CD4-positive, alpha-beta T cell treated with Interleukin-17A for 1 hour (primary cell): ENCODE measurements at places on chromosomes 3 and 15.

DNA sequence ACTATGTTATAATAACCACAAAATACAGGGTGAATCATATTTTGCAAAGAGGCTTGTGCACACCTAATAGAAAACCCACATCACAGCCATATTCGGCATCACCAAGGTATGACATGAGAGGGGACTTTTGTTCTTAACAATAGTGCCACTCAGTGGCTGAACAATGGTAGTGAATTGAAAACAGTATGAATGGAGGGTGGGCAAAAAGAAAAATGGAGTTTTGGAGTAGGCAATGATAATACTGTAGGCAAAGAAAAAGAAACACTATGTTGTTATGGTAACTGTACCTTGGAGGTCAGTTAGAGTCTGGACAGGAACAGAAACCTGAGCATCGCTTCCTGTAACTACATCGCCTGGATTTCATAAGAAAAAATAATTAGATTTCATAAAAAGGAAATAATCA, 348.6 kb downstream of the PLCL2 start:
- DNase-seq: peak; percentile 77

GRCh38 chr3:79253704-79254103, 514.1 kb downstream of the ROBO1 start:
- DNase-seq: no peak

GRCh38 chr15:35991386-35991785, 445.4 kb upstream of the DPH6 start:
- DNase-seq: no peak

DNA sequence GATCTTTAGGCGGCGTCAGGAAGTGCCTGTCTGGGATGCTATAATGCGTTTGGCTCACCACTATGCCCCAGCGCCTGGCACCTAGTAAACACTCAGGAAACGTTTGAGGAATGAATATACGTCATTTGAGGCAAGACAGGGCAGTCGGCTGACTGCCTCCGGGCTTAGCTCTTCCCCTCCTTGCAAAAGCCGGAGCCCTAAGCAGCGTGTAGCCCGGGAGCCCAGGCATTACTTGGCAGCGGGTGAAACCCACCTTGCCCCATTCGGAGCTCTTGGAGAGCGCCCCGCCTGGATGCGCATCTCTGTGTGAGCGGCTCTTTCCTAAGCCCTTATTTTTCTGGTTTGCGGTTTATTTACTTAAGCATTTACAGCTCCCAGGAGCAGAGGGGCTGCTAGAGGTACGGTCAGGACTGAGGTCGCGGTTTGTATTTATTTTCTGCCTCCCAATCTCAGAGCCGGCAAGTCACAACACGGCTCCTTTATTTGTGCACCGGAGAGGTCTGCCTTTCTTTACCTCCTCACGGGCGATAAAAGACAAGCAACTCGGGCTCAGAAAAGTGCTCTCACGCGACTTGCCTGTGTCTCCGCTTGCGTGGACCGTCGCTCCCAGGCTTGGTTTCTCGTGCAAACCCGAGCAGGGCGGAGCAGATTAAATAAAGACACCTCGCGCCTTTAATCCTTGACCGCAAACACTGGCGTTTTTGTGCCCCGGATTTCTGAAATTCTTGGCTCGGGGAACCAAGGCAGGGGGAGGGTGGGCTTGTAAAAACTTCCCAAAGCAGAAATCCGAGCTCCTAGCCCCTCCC, 737 bp upstream of the ITPR1 start:
- peak; percentile 47 for DNase-seq

GRCh38 chr3:32994045-32994444, 42.6 kb downstream of the CCR4 start:
- DNase-seq: no peak

DNA sequence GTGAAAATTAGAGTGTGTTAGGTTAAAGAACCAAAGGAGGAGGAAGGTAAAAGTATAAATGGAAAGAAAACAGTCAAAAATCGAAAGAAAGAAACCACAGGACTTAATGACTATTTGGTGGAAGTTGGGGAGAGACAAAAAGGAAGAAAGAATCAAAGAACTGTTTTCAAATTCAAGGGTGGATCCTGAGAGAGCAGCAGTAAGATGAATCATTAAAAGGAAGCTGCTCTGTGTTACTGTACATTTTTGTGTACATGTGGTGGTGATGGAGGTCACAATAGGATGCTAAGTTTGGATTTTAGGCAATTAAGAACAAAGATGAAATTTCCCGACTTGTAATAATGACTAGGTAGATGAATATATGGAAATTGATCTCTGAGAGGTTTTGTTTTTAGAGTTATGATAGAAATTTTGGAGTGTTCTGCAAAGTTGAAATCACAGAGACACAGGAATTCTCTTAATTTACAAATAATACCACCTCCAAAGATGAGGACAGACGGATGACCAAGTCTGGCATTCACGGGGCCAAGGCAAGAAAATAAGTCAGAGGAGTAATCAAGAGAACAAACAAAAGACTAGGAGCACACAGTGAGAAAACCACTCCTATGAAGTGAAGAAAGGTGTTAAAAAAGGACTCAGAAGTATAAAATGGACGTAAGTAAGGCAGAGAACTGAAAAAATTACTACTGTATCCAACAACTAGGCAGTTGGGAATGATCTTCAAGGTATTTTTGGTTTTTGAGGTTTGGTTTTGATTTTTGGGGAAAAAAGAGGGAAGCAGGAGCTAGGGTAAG, 7.1 kb downstream of the DHX36 start:
- no peak for DNase-seq

DNA sequence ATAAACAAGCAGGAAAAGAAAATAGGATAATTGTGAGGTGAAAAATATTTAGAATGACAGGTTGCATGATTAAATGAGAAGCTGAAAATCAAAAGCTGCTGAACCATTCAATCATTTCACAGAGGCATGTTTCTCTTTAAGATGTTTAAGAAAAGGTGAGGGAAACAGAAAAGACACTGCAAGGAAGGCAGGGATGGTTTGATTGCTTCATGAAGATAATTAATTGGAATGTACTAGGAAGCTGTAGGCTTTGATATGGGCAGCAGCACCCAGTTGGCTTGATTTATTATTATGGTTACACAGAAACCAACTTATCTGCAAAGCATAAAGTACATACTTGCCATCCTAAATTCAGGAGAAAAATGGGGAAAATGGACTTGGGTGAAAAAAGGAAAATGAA, 234.6 kb downstream of the SUCLG2 start:
- DNase-seq: no peak

DNA sequence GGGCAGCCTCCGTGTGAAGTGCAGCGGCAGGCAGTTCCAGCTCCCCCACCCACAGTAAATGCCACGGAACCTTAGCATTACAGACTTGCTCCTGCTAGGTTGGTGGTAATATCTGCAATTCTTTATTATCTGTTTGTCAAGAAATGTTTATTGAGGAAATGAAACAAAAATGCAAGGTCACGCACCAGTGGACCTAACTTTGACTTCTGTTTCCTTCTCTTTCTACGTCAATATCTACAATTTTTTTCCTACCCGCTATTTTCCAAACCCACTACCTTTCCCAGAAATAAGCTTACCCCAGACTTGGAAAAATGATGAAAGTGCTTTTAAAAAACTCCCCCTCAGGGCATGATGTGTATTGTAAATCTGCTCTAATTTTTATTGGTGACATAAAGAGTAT, 18.9 kb downstream of the ILDR1 start:
- no peak for DNase-seq

- DNase-seq: no peak
These were observed 234.2 kb upstream of the MCTP2 start for GRCh38 chr15:93997071-93997658.

- DNase-seq: peak; percentile 40
These were observed 143.6 kb downstream of the ANO10 start for GRCh38 chr3:43478118-43478785.

DNA sequence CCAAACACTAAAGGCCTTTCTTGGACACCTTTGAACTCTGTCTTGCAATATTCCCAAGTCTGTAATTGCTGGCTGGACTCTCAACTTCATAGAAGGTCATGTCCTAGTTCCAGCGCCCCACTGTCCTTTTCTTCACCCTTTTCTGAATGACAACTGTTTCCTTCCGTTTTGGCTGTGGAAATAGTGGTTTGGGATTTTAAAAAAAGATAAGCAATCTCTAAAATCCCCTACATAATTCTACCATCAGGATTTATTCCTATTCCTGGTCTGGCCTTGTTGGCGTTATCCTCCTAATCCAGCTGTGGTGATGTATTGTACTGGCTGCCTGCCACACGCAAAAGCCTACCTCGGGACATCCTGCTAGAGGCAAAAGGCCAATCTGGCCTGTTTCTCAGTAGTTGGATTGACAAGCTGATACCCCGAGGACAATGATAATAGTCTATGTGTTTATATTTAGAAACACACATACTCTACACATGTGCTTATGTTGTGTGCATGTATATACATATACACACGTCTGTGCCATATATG, 440.3 kb upstream of the DPH6 start:
- no peak for DNase-seq

DNA sequence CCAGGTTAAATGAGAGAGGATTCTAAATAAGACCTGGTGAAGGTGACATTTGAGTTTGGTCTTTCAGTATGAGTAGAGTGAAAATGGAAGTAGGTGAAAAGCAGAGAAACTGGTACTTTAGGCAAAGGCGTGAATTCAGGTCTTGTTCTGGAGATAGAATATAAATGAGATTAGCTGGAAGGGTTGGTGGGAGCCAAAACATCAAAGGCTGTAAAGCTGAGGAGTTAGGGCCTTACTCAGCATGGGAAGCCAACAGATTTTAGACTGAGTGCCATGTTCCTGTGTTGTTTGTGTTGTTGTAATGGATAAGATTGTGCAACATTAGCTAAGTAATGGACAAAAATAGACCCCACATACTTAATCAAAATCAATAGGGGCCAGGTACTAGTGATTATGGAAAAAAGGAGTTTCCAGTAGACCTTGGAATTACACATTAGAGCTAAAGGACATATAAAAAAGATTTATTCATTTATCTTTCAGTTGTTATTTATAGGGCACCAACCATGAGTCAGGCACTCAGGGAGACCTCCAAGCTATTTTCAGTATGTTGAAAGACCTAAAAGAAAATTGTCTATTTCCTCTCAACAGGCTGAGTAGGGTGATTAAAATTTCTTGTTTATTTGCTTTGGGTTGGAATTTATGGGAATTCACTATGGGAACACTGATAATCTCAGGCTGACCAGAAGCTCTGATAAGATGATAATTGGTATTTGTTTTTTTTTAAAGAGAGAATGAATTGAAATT, 20.8 kb downstream of the ARL14 start:
- no peak for DNase-seq

- DNase-seq: no peak
These were observed 61.6 kb downstream of the TMEM44 start for GRCh38 chr3:194571491-194572142.

DNA sequence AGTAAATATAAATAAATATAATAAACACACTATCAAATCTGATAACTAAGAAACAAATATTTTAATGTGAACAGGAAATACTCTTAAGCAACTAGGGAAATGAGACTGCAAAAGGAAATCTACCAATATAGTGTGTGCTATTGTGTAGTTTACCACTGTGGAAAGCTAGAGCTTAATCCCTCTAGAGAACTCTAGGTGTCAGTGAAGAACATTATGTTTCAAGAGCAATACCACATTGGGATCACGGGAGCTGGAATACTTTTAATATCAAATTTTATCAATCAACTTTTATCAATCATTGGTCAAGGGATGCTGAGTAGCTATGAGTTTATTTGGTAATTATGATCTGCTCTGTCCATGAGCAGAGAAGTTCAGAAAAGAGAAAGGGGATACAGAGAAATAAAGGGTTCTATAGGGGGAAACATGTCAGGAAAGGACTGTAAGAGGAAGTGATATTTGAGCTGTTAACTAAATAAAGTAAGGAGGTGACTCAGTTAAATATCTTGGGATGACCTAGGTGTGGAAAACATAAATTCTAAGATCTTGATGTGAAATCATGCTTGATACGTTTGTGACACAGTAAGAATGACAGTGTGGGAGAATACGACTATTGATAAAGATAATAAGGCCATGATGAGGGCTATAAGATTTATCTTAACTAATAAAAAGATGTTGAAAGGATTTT, 762.2 kb upstream of the ALCAM start:
- no peak for DNase-seq
